ENCODE measurements at places on chromosomes 3 and 15.

GRCh38 chr3:45084820-45085816, 59.0 kb downstream of the CLEC3B start:
- DNase-seq: no peak

GRCh38 chr3:46671541-46672348, 21.7 kb downstream of the ALS2CL start:
- DNase-seq: no peak

DNA sequence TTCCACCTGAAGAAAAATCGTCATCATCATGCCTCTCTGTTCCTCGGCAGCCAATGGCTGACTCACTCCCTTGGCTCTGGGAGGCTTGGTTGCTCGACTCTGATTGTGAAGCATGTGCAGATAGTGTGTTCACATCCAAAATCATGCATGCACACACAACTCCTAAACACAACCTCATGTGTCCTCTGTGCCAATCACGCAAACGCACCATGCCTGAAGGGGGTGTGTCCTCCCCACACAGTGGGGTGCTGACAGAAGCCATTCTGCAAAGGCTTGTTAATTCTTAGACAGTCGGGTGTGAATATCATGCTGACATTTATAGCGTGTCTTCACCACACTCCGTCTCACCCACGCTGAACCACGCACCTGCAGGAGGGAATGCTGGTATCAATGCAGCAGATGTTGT, 11.4 kb upstream of the CCDC174 start:
- no peak for DNase-seq

- no peak for DNase-seq
Observed at GRCh38 chr3:43948013-43948412, 257.3 kb downstream of the ABHD5 start.

DNA sequence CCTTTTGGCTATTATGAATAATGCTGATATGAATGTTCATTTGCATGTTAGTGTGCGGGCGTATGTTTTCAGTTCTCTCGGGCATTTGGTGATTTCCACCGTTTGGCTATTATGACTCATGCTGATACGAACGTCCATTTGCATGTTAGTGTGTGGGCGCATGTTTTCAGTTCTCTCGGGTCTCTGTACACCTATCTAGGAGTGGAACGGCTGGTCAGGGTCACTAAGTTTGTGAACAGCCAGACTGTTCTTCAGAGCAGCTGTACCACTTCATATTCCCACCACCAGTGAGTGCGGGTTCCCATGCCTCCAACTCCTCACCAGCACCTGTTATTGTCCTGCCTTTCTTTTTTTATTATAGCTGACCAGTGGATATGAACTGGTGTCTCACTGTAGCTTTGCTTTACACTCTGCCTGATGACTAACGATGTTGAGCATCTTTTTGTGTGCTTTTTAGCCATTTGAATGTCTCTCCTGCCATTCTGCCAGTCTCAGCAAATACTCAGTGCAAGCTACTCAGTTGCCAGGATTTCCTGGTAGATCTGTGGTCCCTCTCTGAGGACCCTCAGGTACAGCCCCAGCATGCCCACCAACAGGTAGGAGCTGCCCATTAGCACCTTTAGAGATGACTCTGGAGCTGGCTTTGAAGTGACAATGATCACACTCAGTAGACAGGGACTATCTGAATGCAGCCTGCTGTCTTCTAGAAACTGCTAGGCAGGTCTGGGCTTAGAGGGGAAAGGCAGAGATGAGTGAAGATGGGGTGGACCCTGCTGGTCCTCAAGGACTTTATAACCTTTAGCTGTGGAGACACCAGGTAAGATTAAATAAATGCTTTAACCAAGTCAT, 141.1 kb downstream of the XXYLT1 start:
- peak; percentile 47 for DNase-seq

- no peak for DNase-seq
Observed at GRCh38 chr3:175495331-175495730, 636.2 kb downstream of the NAALADL2 start.

- no peak for DNase-seq
Observed at GRCh38 chr3:193140381-193140780, 100.6 kb upstream of the PLAAT1 start.

DNA sequence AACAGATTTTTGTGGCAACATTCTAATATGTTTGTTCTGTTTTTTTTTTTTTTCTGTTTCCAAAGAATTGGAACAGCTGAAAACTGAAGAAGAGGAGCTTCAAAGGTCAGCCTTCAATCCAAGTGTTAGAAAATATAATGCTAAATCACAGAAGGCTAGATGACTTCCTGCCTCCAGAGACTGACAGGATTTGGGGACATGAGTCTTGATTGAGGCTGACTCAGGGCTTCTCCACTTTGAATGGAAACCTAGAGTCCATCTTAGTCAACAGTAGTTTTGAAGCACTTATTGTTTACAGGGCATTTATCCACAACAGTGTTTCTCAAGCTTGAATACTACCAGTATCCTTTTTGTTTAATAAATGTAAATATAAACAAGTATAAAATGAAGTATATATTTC, 44.5 kb upstream of the RAD51 start:
- no peak for DNase-seq

- DNase-seq: peak; percentile 27
Observed at GRCh38 chr3:178982137-178982536, 89.5 kb downstream of the ZMAT3 start.

- DNase-seq: no peak
Observed at GRCh38 chr3:140093742-140094141, 158.8 kb downstream of the CLSTN2 start.

GRCh38 chr3:154112146-154112852, 8.9 kb upstream of the ARHGEF26 start:
- no peak for DNase-seq

- DNase-seq: peak; percentile 93
Observed at GRCh38 chr3:108130701-108131474, 40.1 kb upstream of the CD47 start.

DNA sequence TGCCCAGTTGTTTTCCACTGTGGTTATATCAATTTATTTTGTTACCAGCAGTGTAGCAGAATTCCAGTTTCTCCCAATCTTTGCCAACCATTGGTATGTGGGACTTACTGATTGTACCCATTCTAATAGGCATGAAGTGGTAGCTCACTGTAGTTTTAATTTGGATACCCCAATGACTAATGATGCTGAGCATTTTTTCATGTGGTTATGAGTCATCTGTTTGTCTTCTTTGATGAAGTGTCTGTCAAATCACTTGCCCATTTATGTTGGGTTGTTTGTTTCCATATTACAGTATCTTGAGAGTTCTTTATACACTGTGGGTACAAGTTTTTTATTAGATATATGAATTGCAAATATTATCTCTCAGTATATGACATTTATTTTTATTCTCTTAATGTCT, 644.3 kb downstream of the NR2F2 start:
- no peak for DNase-seq

DNA sequence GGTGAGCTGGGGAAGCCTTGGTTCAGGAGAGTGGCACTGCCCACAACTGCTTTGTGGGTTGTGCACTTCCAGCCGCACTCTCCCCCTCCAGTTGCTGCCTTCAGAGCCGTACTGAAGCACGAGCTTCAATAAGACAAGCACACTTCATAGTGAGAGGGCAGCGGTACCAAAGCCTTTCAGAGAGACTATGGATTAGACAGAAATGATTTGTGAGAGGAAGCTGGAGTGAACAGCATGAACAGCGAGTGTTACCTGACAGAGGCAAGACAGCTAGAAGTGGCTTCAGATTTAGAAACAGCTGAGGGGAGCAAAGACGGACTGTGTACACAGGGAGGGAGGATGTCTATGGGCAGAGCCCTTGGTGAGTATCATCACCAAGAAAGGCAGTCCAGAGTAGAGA, 31.1 kb downstream of the HCLS1 start:
- DNase-seq: no peak

DNA sequence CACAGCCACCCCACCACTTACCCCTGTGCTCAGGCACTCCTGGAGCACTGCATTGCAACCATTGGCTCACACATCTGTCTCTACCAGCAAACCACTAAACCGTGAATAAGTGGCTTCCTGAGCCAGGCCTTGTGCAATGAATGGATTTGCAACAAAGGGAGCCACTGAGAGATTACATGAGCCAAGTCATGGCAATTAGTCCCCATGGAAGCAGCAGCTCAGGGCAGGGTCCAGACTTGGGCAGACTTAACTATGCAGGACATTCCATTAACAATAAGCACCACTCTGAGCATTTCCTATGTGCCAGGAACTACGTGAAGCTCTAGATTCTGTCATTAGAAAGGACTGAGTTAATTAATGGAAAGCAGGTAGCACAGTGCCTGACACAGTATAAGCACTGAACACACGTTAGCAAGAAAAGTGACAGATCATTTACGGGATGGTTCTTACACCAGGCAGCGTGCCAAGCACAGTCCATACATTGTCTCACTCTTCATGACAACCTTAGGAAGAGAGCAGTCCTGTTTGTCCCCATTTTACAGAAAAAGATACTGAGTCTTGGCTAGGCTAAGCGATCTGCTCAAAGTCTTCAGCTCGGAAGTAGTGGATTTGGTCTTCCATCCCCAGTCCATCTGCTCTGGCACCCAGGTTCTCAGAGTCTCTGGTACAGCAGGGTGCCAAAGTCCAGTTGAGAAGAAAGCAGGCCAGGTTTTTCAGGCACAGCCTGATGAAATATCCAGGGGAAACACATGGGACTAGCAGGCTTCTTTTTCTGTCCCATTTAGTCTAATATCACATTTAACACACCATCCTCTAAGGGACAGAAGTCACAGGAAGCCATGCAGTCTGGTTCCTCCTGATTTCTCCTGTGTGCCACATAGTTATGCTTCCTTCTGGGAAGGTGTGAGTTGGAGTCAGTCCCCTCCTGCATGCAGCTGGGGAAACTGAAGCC, 44.1 kb downstream of the LIPC start:
- DNase-seq: peak; percentile 36

GRCh38 chr3:124592658-124593441, 137.4 kb upstream of the UMPS start:
- no peak for DNase-seq

GRCh38 chr15:96324192-96324895, 6.2 kb upstream of the NR2F2 start:
- no peak for DNase-seq

GRCh38 chr3:43758592-43759225, 68.0 kb downstream of the ABHD5 start:
- no peak for DNase-seq

DNA sequence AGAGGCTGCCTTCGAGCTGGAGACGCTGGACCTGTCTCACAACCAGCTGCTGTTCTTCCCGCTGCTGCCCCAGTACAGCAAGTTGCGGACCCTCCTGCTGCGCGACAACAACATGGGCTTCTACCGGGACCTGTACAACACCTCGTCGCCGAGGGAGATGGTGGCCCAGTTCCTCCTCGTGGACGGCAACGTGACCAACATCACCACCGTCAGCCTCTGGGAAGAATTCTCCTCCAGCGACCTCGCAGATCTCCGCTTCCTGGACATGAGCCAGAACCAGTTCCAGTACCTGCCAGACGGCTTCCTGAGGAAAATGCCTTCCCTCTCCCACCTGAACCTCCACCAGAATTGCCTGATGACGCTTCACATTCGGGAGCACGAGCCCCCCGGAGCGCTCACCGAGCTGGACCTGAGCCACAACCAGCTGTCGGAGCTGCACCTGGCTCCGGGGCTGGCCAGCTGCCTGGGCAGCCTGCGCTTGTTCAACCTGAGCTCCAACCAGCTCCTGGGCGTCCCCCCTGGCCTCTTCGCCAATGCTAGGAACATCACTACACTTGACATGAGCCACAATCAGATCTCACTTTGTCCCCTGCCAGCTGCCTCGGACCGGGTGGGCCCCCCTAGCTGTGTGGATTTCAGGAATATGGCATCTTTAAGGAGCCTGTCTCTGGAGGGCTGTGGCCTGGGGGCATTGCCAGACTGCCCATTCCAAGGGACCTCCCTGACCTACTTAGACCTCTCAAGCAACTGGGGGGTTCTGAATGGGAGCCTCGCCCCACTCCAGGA, 21.1 kb downstream of the NRROS start:
- no peak for DNase-seq

DNA sequence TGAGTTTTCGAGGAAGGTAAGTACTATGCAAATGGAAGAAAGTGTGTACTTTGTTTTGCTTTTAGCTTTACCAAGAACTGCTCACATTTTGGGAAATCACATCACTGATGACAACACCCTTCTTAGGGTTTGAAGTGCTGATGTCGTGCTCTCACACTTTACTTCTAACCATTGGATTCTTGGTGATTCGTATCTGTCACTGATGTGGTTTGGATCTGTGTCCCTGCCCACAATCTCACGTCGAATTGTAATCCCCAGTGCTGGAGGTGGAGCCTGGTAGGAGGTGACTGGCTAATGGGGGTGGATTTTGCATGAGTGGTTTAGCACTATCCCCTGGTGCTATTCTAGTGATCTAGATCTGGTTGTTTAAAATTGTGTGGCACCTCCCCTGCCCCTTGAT, 75.4 kb upstream of the RGMA start:
- no peak for DNase-seq

Data from inflammatory macrophage treated with lipopolysaccharide for 1 hour (primary cell).